ENCODE measurements at places on chromosomes 7 and 10.

GRCh38 chr10:8417631-8418030 is 363.1 kb downstream of the GATA3 start:
- no peak for DNase-seq

DNA sequence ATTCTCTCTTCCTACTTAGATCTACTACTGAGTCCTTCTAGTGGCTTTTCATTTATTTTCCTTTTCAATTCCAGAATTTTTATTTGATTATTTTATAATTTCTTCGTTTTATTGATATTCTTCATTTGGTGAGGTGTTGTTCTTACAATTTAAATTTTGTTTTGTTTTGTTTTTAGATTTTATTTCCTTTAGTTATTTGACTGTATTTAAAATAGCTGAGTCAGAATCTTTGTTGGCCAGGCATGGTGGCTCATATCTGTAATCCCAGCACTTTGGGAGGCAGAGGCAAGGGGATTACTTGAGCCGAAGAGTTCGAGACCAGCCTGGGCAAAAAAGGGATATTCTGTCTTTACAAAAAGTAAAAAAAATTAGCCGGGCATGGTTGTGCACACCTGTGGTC is 36.1 kb downstream of the AKAP9 start:
- no peak for DNase-seq

GRCh38 chr7:100079024-100079560 is 2.4 kb downstream of the ZNF3 start:
- no peak for DNase-seq

GRCh38 chr10:61410353-61411070 is 42.7 kb downstream of the TMEM26 start:
- DNase-seq: no peak

DNA sequence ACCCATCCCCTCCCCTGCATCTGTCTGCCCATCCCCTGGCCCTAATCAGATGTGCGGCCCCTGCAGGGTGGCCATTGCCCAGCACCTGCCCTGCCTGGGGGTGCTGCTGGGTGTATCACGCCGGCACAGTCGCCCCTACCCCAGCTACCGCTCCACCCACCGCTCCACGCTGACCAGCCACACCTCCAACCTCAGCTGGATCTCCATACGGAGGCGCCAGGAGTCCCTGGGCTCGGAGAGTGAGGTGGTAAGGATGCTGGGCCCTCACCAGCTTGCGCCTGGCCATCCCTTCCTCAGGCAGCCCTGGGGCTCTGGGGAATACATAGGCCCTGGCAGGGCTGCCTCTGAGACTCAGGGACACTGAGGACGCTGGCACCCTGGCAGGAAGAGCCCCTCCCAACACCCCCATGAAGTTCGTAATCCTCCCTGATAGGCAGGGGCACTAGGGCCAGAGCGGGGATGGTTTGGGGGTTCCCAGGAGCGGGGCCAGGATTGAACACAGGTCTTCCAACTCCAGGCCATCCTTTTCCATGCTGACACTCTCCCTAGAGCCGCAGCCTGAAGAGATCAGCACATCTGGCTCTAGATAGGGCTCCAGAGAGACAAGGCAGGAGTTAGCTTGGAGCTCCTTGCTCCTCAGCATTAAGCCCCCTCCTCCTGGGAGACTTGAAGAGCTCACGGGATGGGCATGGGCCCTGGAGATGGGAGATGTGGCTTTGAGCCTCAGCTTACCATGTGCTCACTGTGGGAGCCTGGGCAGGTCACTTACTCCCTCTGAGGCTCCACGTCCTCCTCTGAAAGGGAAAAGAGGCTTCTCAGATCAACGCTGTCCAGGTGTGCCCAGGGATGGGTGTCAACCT is 5.9 kb upstream of the LDB3 start:
- DNase-seq: no peak

DNA sequence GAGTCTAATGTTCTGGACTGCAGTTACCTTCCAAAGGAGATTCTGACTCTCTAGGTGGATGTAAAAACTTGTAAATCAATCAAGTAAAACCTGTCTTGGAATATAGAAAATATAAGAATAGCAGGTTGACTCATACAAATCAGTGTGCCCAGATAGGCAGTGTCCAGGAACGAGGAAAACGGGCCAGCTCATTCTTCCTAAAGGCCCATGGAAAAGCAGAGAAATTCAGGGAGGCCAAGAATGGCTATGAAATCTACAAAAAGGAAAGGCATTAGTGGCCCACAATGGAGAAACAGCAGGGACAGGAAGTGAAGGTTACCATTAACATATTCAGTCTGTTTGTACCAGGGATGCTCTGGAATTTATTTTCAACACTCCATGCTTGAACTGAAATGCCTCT is 14.9 kb downstream of the GLI3 start:
- no peak for DNase-seq

DNA sequence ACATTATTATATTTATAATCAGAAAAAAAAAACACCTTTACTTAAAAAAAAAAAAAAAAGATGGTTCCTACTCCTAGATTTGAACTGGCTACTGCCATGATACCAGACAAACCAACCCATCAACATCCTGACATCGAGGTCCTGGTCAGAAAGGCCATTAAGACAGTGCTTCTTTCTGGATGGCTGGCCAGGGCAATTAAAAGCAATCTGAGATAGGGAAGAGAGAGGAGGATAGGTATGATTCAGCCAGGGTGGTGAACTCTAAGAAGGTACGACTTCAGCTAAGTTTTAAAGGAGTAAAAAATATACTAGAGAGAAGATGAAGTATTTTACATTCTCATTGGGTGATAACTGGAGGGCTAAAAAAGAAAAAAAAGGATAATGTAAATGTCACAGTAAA is 139.0 kb downstream of the DOCK4 start:
- no peak for DNase-seq

- no peak for DNase-seq
Measured at GRCh38 chr7:99739699-99740572, 4.9 kb upstream of the CYP3A7 start.

DNA sequence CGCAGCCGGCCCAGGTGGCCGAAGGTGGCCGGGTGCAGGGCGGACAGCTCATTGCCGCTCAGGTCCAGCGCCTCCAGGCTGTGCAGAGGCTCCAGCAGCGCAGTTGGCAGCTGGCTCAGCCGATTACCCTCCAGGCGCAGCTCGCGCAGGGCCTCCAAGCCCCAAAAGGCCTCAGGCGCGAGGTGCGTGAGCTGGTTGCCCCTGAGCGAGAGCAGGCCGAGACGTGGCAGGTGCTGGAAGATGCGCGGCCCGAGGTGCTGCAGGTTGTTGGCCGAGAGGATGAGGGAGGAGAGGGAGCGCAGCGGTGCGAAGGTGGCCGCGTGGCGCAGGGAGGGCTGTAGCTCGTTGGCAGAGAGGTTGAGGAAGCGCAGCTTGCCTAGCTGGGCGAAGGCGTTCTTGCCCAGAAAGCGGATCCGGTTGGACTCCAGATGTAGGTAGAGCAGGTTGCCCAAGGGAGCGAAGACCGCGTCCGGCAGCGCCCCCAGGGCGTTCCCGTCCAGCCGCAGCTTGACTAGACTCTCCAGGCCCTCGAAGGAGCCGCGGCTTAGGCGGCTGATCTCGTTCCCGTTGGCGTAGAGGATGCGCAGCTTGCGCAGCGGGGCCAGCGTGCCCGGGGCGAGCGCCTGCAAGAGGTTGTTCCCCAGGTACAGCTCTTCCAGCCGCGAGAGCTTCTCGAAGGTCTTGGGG is 923 bp downstream of the TRIL start:
- no peak for DNase-seq

GRCh38 chr7:142372727-142373126 is 114.9 kb upstream of the PRSS58 start:
- no peak for DNase-seq

GRCh38 chr10:133353202-133353959 is 4.4 kb downstream of the FUOM start:
- no peak for DNase-seq

DNA sequence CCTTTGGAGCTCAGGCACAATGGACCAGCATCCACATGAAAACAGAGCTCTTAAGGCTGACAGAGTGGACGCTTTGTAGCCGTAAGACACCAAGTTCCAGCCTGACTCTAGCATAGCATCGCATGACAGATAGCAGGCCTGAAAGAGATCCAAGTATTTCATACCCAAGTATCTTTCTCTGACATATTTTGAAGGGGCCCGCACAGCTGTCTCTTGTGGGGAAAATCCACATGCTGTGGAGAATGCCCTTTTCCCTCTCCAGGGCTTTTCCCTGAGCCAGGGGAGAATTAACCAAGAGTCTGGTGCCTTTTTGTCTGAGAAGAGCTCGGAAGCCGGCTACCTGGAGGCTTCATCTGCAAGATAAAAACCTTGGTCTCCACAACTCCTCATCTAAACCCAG is 51.0 kb downstream of the CFAP46 start:
- DNase-seq: no peak

DNA sequence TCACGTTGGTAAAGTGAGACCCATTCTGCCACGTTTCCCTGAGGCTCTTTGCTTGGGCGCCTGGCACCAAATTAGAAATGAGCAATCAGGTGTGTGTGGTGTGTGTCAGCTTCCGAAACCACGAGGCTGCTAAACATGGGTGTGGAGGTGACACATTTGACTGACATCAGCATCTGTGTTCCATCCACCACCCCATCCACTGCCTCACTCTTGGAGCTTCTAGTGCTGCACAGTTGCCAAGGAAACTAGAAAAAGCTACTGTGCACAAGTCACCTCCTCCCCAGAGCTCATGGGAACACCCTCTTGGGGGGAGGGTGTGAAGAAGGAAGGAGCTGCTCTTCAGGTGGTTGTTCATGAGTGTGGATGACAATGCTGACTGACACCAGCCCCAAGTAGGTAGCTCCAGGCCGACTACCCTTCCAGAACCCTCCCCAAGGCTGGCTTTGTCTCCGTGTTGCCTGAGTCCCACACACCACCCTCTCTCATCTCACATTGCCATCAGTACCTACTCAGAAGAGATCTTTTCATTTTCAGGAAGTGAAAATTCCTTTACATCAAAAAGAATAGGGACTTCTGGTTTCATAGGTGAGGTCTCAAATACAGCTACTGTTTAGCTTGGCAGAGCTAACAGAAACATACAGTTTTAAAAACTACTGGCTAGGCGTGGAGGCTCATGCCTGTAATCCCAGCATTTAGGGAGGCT is 152.2 kb downstream of the TMEM178B start:
- DNase-seq: no peak

Measured in KG1 (cell line).